ENCODE measurements at places on chromosomes 12 and 14.

DNA sequence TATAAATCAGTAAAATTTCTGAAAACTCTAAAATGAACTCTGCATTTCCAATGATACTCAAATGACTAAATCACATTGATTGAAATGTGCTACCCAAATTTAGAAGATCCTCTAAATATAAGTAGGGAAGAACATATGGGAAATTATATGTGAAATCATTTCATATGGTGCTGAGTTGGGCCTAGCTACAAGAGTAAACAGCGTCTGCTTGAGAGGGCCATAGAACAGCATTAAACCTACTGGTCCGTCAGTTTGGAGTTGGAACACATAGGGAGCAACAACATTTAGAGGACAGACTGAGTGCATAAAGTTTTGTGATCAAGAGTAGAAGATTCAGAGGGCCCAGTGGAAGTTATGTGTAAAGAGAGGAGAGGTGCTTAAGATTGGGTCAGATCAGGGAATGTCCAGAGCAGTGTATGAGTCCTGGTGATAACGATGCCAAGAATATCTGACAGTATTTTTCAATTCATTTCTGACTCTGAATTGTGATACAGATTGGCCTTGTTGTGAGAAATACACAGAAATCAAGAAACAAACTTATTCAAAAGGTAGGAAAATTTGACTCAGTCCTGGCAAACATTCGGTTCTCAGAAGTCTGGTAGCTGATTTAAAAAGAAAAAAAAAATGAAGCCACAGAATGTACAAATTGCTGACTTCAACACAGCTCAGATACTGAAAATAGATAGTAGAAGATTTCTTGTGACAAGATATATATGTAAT is 362.2 kb downstream of the CCDC91 start:
- no peak for DNase-seq

DNA sequence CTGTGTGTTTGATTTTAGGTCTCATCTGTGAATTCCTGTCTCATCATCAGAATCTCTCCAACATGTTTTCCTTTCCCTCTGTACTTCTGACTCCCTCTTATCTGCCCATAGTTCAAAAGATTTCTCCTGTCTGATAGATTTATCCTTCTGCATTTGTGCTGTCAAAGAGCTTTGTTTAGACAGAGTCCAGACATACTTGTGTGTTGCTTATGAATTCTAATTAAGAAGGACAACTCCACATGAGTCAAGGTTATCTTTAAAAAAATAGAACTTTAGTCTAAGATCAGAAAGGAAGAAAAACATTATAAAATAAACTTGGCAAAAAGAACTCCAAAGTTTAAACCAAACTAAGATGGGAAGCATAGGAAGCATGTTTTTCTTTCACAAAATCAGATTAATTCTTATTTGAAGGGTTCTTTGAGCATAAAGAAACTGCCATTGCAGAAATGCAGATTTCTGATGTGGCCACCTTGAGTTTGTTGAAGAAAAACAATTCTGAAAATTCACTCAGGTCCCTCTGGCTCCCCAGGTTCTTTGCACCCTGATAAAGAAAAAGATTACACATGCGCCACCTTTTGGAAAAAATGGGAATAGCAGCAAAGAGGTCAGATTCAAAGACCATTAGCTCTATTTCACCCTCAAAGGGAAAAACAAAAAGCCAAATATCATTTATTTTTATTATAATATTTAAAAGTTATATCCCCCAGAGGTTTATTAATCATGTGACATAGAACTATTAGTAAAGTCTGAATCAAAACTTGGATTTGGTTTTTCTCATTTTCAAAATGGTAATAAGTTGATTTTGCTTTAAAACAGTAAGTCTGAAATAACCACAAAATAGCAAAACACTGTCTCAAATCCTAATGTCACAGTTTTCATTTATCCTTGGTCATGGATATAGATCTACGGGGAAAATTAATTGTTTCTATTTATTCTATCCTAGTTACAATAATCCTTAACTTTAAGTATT is 143.7 kb upstream of the DCN start:
- DNase-seq = no peak

DNA sequence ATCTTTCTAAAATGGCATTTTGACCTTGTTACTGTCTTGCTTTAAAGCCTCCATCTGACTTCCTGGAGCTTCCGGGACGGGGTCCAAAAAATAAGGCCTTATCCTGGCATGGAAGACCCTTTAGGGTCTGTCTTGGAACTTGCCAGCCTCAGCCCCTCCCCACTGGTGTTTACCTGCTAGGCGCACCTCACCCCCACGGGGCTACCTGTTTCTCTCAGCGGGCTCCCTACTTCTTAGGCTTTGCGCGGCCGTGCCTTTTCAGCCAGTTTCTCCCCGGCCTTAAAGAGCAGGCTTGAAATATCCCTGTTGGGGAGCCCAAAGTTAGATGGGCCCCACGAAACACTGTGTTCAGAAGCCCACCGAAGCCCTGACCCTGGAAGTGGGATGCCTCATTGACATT is 5.1 kb downstream of the RTL1 start:
- no peak for DNase-seq

DNA sequence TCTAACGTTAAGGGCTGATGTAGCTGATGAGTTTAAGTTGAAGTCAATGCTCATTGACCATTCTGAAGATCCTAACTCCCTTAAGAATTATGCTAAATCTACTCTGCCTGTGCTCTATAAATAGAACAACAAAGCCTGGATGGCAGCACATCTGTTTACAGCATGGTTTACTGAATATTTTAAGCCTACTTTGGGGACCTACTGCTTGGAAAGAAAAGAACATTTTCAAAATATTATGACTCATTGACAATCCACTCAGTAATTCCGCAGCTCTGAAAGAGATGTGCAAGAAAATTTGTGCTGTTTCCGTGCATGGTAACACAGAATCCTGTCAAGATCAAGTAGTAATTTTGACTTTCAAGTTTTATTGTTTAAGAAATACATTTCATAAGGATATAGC is 35.0 kb upstream of the NAV3 start:
- DNase-seq = no peak

- DNase-seq = no peak
These were observed 70.5 kb downstream of the TMX1 start for GRCh38 chr14:51310505-51310944.

- DNase-seq = no peak
These were observed 94.2 kb downstream of the BTG1 start for GRCh38 chr12:92051441-92051840.

DNA sequence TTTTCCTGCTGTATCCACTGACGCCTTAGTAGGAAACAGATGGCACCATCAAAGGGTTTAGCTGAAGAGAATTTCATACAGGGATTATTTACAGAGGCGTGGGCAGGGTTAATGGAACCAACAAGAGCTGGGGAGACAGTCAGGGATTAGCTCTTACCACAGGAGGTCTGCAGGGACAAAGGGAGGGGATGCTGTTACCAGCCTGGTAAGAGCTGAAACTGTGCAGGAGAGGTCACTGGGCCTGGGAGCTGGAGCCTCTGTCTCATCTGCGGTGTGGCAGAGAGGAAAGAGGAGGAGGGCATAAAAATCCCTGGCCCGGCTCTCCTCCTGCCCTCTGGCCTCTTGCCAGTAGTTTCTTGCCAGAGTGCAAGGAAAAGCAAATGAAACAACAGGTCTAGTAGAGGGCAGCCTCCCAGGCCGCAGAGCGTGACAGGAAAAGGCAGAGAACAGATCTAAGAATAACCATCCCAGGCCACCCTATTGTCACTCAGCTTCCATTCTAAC is 18.9 kb upstream of the POC1B start:
- no peak for DNase-seq

DNA sequence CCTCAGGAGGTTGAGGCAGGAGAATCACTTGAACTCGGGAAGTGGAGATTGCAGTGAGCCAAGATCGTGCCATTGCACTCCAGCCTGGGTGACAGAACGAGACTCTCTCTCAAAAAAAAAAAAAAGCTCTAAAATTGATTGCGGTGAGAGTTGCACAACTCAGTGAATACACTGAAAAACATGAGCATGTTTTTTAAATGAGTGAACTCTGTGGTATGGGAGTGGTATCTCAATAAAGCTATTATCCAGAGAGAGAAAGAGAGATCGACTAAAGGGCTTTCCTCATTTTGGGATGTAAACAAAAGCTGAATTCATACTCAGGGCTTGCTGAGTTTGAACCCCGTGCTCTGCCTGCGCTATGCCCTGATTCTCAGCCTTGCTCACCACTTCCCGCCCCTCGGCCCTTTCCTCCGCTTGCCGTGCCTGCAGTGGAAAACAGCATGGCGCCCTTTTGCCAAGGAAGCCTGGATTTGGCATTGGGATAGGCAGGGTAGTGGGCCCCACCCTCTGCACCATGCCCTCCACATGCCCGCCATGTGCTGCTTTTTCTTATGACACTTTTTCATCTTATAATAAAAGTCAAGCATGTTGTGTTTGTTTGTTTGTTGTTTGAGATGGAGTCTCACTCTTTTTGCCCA is 102.5 kb downstream of the LGMN start:
- no peak for DNase-seq

GRCh38 chr12:63410197-63410596 is 258.1 kb downstream of the DPY19L2 start:
- no peak for DNase-seq

- no peak for DNase-seq
These were observed 330.9 kb downstream of the TMEM121 start for GRCh38 chr14:105857220-105857825.

- DNase-seq = no peak
These were observed 52.7 kb downstream of the PELI2 start for GRCh38 chr14:56170877-56171422.

DNA sequence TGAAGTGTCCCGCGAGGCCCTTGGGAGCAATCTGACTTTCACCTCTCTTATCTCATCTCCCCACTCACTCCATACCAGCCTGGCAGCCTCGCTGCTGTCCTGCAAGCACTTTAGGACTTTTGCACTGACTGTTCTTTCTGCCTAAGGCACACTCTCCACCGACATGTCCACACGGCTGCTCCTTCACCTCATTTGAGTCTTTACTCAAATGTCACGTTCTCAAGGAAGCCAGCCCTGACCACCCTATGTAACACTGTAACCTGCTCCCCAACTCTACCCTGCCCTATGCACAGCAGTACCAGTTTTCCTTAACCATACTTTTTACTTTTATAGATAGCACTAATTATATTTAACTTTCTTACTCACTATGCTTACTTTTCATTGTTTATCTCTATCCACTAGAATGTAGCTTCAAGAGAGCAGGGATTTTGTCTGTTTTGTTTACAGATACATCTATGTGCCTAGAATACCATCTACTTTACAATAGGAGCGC is 32.0 kb downstream of the PRKD1 start:
- no peak for DNase-seq

DNA sequence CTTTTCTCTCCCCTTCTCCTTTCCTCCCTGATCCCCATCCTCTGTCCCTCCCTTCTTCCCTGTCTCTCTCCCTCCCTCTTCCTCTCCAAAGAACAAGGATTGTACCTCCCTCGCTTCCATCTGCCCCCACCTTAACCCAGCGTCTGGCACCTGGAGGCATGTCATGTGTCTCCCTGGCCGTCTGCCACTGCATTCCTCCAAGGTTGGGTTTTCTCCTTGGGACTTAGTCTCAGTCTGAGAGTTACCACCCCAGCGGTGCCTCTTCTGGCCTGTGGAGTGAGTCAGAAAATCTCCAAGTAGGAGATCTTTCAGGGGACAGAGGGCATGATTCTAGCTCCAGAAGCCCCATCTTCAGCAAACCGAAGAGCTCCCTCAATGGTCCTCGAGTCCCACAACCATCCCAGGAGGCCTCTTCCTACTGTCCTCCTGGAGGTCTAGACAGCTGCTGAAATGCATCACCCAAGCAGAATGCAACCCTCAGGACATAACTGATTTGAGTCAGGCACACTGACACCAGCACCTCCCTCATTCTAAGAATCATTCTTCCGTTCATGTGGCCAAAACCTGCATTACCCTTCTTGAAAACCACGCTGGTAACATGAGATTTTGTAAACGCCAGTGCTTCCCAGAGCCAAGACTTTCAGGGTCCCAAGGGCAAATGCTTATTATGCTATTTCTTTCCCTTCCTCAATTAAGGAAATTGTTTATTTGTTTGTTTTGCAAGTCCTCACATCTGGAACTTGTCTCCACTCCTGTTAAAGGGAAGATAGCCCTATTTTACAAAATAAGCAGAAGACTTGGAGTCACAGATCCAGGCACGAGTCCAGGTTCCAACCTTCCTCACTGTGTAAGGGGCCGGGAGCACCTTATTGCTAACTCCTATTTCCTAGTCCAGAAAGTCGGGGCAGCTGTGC is 463.2 kb downstream of the BCL11B start:
- DNase-seq = no peak

DNA sequence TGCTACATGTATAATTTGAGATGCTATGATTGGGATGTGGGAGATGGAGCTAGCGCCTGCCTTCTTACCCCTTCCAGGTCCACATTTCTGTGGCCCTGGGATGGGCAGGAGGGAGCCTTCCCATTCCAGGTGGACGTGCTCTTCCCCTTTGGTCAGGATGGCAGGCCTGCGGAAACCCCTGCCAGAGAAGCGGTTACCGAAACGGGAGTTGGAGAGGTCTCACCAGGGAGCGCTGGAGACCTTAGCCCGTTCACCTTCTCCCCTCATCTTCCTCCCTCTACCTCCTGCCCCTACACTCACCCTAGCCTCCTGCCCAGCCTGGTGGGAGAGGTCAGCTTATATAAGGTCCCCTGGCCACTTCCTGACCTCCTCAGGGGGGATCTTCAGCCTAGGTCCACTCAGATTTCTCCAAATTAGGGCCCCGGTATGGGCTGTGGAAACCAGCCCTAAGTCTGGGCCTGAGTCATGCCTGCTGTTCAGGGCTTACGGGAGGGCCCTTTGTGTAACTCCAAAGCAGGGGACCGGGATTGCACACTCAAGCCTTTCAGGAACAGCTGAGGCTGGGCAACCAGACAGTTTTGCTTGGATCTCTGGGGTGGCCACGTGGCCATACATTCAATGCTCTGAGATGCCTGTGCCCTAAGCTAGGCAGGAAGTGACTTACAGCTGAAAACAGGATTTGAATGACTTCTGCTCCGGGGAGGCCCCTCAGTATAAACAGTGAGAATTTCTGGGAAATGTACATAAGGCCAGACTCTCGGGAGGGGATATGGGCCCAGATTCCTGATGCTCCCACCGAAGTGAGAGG is 10.2 kb upstream of the MEG3 start:
- DNase-seq = no peak

DNA sequence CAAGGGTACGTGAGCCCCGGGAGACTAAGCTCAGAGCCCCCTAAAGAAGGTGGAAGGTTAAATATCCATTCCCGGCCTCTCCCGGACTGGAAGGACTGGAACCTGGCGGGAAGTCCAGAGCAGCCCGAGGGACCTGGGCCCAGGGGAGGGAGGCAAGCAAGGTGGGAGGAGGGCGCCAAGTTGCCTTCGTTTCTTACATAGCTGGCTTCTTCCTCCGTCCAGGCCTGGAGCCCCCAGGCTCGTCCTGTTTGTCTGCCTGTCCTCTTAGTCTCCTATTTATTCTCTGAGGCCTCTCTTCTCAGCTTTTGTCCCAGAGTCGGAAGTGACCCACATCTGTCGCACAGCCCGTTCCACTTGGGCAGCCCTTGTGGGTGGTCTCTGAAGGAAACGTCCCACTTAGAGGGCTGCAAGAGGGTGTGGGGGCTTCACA is 745 bp downstream of the PCK2 start:
- DNase-seq = no peak
